ENCODE measurements at places on chromosomes 7 and 10.
A peak's percentile ranks its signal among the peaks of the same experiment; 100 is the strongest.

GRCh38 chr7:5373300-5373699, 50.3 kb downstream of the TNRC18 start:
- no peak for DNase-seq

- DNase-seq = peak; percentile 36
Measured at GRCh38 chr7:126185959-126186580, 1066.7 kb downstream of the GRM8 start.

DNA sequence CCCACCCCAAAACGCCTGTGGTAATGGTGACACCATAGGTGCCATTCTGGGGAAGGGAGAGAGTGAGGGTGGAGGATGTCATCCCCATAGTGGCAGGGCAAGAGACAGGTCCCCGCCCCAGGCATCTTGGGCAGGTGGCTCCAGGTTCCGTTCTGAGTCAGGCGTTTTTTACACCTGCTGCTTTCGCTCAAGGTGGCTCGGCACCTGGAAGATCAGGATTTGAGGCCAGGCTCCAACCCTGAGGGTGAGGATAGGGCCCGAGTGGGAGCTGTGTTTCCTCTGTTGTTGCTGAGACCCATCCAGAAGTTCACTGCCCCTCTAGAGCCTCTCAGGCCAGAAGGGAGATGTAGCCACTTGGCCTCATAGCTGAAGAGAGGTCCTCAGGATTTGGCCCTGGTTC, 36.6 kb upstream of the DUSP5 start:
- DNase-seq = no peak

- no peak for DNase-seq
Measured at GRCh38 chr10:61286686-61287085, 166.5 kb downstream of the TMEM26 start.

- no peak for DNase-seq
Measured at GRCh38 chr7:13563680-13564079, 425.8 kb downstream of the ETV1 start.

DNA sequence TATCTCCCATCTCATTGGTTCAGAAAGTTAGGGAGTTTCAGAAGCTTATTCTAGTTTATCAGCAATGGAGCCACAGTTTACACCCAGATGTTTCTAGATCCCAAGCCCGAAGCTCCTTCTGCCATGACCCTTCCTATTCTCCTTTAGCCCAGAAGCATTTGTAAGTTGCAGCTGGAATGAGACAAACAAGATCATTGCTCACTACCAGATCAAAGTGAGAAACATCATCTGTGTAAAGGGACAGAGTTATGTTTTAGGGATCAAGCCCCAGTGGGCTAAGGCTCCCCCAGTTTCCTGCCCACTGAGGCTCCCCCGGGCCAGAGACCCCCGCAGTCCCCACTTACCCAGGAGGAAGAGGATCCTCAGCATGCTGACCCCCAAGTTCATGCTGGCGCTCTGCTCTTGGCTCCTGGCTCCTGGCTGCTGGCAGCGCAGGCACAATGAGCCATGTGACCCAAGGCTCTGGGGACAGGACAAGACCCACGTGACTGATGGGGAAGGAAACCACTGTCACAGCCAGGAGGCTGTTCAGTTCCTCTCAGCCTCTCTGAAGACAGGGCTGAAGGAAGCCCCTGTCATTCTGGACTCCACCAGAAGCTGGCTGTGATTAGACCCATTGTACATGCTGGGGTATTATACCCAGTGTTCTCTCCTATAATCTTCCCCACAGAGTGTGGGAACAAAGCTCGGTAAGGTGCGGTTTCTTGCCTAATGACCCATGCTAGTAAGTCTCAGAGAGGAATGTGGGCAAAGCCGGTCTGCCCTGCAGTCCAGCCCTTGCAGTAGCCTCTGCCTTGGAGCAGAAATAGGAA, at the start of gene TMEM273:
TSS of gene TMEM273 (minus strand) at position 442 of the 812 bp plus-strand sequence. CDS start at position 387, 55 bp downstream.
- DNase-seq = no peak

DNA sequence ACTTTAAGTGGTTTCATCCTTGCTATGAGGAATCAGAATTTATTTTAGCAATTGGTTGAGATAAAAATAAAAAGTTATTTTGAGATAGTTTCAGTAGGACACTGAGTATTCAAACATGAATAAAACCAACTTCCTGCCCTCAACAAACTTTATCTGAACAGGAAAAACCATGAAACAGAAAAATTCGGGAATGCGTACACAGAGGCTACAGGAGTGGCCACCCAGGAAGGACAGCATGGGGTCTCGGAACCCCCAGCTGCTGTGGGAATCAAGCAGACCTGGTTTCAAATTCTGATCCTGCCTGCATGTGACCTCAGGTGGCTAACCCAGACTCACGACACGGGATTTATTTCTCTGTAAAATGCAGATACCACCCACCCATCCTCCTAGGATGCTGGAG, 49.0 kb upstream of the GRID1 start:
- no peak for DNase-seq

- no peak for DNase-seq
Measured at GRCh38 chr10:15821046-15821683, 39.1 kb downstream of the MINDY3 start.

DNA sequence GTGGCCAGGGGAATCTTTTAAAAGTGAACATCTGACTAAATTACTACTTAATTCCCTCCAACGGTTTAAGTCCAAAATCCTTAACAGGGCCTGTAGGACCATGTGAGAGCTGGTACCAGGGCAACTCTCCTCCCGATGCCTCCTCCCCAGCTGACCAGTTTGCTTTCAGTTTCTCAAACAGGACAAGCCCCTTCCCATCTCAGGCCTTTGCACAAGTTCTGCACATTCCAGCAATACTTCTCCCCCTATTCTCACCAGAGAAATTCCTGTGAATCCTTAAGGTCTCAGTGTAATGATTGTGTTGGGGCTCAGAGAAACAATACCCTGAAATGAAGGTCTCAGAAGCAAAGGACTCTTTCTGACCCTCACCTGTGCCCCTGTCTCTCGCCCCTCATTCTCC, 8.0 kb upstream of the CALHM1 start:
- no peak for DNase-seq

- no peak for DNase-seq
Measured at GRCh38 chr7:15643000-15643705, 43.3 kb downstream of the MEOX2 start.

DNA sequence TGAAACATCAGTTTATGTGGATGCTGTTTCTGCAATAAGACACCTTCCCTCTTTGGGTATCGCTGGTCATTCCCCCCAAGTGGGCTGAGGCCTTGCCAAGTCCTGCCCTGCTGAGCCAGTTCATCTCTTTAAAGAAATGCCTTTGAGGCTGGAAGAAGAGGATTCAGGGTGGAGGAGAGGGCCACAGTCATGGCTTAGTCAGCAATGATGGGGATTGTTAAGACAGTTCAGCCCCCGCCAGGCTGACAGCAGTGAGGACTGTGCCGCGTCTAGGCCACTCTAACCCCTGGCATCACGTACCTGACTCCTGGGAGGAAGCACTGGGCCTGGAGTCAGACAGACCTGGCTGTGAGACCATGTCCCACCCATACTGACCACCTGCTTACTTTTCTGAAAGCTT, 48.3 kb downstream of the PNLIPRP2 start:
- DNase-seq = no peak

GRCh38 chr10:119667562-119668328, 16.6 kb downstream of the BAG3 start:
- no peak for DNase-seq

DNA sequence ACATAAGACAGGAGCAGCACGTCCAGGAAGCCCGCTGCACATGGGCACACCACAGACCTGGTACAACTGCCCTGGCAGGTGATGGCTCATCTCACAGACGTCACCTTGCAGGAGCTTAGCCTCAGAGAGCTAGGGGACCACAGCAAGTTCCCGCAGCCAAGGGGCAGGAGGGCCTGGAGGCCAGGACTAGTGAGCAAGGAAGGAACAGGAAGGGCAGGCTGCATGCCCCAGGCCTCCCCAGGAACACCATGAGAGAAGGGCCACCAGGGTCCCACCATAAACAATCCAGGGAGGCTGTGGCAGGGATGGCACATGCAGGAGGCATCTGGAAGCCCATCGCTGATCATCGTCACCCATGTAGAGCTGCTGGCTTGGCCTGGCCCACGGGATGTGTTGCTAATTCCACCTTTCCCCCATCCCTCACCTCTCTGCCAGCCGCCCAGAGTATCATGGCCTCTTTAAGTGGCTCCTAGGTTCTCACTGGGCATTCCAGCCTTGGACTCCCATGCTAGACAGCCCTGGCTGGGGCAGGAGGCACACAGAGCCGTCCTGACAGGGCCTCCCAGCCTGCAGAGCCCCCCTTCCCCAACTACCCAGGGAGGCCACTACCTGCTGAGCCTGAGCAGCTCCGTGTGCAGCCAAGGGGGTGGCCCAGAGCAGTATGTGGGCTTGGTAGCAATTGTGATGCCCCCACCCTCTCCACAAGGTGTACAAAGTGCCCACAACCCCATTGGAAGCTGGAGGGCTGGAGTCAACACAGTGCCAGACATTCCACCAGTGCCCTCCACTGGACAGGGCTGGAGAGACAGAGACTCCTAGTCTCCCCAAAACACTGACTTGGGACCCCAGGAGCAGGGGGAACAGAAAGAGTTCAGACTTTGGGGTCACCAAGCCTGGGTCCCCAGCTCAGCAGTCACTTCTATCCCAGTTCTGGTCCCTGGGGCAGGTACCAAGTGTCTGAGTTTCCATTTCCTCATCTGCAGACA, 35.5 kb downstream of the GRID1 start:
- no peak for DNase-seq

DNA sequence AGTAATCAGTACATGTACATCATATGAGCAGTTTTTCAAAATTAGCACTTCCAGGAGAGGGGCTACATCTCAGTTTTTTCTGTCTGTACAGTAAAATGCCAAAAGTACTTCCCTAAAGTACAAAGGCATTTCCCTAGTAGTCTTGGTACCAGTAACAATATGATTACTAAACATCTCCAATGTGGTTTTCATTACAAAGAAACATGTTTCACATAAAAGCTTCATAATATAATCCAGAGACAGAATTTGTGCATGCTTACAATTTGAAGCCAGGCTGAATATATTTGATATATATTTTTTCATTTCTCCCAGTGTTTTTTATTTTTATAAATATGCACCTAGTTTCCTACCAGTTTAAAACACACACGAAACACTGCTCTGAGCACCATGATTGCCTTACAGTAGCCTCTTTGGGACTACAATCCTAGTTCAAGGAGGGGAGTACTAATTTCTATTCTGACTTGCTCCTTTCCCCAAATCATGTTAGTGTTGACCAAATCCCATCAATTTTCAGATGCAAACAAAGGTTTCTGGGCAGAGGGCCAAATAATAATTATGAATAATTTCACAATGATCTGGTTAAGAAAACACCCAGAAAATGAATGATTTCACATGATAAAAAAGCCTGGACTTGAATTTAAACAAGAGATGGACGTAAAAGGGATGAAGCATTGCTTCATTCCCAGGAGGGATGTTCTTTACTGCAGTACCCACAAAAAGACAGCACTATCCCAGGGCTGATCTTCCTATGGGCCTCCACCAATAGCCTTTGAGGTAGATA, 201.3 kb downstream of the SLC25A13 start:
- DNase-seq = no peak

- peak; percentile 66 for DNase-seq
Measured at GRCh38 chr7:65269150-65269856, 104.4 kb upstream of the ZNF92 start.

GRCh38 chr7:82056282-82056681, 286.4 kb upstream of the HGF start:
- no peak for DNase-seq

GRCh38 chr10:125149680-125150047, 10.7 kb downstream of the CTBP2 start:
- no peak for DNase-seq

- DNase-seq = peak; percentile 6
Measured at GRCh38 chr7:127514499-127514898, 70.9 kb downstream of the GCC1 start.

DNA sequence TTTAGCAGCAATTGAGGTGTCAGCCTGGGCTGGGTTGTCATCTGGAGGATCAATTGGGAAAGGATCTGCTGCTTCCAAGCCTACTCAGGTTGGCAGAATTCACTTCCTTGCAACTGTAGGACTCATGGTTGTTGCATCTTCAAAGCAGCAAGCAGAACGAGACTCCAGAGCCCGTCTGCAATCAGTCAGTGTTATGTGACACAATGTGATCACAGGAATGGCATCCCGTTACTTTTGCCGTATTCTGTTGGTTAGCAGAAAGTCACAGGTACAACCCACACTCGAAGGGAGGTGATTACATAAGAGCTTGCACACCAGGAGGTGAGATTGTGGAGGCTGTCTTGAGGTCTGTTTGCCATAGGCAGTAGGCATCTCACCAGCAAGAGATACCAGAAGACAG, 15.4 kb upstream of the LYZL1 start:
- no peak for DNase-seq

- DNase-seq = no peak
Measured at GRCh38 chr10:60677531-60678129, 100.6 kb upstream of the CDK1 start.

GRCh38 chr7:33895025-33895804, 10.1 kb upstream of the BMPER start:
- peak; percentile 16 for DNase-seq

DNA sequence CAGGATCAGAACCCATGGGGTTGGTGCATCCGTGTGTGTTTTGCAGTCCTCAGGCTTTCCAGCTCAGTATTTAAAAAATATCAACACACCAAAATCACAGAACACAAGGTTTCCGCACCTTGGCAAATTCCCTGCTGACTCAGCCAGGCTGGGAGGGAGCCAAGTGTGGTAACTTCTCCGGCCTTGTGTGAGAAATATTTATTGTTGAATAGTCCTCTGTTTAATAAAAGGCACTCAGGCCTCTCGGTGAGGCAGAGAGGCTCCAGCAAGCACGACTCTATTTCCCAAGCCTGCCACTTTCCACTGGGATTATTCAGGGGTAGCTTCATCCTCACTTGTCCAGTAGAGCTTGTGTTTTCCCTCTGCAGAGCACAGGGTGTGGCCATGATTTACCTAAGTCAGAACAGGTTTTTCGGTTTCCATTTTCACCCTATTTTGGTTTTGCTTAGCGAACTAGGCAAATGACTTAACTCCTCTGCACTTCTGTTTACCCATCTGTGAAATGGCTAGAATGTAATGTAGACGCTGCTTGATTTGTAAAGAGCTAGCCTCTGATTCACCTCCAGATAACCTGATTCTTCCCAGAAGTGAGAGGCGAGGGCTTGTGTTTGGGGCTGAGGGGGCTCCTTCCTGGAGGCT, 13.0 kb upstream of the CHST15 start:
- DNase-seq = no peak

GRCh38 chr7:22184549-22185199, 172.3 kb downstream of the RAPGEF5 start:
- DNase-seq = no peak

- peak; percentile 25 for DNase-seq
Measured at GRCh38 chr7:95690367-95690947, 81.9 kb upstream of the DYNC1I1 start.

- no peak for DNase-seq
Measured at GRCh38 chr7:112416127-112416526, 34.1 kb upstream of the IFRD1 start.

GRCh38 chr7:83681200-83681778, 32.4 kb upstream of the SEMA3E start:
- DNase-seq = no peak

Data from NCI-H1436 treated with DMSO at 0.1 percent for 48 hours (cell line).